Fibroblast of the conjunctiva (primary cell): ENCODE measurements at places on chromosomes 4 and X.

DNA sequence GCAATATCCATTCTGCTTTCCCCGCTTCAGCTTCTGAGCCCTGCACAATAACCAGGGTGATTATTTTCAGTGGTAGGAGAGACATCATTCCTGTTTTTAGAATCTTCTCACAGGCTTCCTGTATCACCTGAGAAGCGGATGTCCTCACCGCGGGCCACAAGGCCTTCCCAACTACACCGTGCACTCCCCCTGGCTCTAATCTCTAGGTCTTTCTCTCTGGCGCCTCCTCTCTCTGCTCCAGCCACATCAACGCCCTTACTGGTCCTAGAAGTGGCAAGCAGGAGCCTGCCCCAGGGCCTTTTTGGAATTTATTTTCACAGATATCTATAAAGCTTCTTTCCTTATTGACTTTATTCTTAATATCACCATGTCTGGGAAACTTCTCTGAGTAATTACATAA is 675.2 kb upstream of the FRG1 start:
- no peak for DNase-seq

GRCh38 chr4:159012381-159012780 is 90.5 kb upstream of the RAPGEF2 start:
- no peak for DNase-seq

DNA sequence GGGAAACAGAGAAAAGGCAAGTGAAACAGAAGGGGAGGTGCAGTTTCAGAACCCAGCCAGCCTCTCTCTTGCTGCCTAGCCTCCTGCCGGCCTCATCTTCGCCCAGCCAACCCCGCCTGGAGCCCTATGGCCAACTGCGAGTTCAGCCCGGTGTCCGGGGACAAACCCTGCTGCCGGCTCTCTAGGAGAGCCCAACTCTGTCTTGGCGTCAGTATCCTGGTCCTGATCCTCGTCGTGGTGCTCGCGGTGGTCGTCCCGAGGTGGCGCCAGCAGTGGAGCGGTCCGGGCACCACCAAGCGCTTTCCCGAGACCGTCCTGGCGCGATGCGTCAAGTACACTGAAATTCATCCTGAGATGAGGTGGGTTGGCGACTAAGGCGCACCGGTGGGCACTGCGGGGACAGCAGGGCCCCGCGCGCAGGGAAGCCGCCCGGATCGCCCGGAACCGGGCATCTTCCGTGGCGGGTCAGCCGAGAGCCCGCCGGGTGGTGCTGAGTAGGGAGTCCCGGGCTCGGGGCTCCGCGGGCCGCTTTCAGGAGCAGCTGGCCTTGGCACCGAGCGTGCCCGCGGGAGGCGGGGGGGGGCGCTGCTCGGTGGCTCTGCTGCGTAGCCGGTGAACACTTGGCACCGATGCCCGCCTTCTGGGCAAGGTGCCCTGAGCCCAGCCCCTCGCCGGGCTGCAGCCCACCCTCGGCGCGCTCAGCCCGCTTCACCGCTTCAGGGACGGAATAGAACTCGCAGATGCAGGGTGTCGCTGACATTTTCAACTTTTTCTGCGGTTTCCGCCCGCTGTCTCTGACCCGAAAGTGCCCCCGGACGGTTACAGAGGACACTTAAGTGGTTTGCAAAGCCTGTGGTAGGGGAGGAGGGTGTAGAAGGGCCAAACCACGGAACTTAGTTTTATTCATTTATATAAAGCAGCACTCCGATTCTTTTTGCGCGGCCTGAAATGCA is at the start of gene CD38:
Gene CD38 (plus strand): TSS at position 40 of the 953 bp plus-strand sequence. CDS start 87 bp downstream, at position 127.
- no peak for DNase-seq

GRCh38 chrX:72387247-72387646 is 81.5 kb upstream of the CITED1 start:
- DNase-seq, result no peak

DNA sequence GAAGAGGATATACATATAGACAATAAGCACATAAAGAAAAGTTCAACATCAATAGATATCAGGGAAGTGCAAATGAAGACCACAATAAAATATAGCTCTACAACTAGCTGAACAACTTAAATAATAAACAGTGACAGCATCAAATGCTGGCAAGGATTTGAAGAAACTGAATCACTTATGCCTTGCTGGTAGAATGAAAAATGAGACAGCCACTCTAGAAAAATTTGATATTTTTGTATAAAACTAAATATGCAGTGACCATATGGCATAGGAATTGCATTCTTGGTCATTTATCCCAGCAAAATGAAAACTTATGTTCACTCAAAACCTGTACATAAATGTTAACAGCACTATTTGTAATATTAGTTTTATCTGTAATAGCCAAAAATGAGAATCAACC is 1102.0 kb downstream of the C4orf33 start:
- DNase-seq, result no peak

DNA sequence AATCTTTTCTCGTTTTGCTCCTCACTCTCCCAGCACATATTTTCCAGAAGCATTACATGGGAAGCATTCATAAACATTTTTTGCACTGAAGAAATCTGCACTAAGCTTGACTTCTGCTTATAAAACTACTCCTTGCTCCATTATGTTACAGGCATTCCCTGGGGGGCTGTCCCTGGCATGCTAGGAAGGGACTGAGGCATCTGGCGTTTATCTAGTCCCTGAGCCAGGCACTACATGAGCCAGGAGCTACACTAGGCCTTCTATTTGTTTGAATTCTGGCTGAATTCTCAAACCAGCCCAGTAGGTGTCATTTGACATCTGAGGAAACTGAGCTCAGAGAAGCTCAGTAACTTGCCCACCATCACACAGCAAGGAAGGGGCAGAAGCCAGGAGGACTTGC is 43.3 kb downstream of the NHSL2 start:
- DNase-seq, result no peak

DNA sequence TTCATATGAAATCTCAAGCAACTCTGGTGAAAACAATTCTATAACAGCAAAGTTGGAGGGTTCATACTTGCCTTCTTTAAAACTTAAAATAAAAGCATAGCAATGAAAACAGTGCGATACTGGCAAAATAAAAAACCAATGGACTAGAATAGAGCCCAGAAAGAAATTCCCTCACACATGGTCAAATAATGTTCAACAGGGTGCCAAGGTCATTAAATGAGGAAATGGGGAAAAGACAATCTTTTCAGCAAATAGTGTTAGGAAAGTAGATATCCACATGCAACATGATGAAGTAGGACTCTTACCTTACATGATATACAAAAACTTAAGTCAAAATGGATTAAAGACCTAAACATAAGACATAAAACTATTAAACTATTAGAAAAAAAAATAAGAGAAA is 970.2 kb upstream of the AGA start:
- DNase-seq, result no peak

GRCh38 chrX:11206716-11207115 is 86.5 kb upstream of the AMELX start:
- DNase-seq, result no peak

GRCh38 chr4:128776794-128777216 is 32.7 kb upstream of the JADE1 start:
- DNase-seq, result peak; percentile 78

GRCh38 chr4:83272900-83273299 is 11.7 kb downstream of the COQ2 start:
- DNase-seq, result no peak

GRCh38 chr4:186726426-186727168 is 2.9 kb upstream of the FAT1 start:
- DNase-seq, result no peak

DNA sequence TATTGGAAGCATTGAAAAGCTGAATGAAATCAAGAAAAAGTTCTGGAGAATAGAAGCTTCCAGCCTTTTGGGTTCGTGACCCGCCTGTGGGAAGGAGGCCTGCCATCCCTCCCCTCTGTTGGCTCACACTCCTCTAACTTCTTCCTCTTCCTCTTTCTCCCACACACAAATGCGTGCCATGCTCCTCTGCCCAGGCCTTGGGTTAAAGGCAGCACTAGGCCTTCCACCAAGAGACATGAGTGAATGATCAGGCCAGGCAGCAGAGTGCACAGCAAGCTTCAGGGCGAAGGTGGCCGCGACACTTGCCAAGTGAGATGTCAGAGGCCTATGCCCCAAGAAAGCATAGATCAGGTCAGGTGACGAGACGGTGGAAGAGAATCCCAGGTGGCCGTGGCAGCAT is 38.4 kb downstream of the FAM193A start:
- no peak for DNase-seq

- DNase-seq, result no peak
Observed at GRCh38 chrX:2640436-2641150, 50.5 kb upstream of the CD99 start.

- no peak for DNase-seq
Observed at GRCh38 chr4:14671146-14671545, 331.1 kb upstream of the CPEB2 start.

- DNase-seq, result no peak
Observed at GRCh38 chr4:1588306-1588705, 95.8 kb downstream of the FAM53A start.

DNA sequence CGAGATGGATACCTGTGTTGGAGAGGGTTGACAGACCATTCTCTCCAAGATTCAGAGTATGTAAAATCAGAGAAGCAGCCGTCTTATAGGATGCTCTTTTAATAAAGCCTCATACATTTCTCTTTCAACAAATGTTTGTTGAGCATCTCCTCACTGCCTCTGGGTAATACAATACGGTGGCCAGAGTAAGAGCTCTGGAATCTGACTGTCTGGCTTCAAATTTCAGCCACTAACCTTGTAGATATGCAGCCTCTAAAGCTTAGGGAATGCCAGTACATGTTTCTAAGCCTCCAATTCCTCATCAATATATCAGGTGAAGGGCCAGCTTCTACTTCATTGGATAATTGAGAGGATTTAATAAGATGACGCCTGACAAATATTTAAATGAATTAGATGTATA is 61.3 kb downstream of the CLNK start:
- no peak for DNase-seq

DNA sequence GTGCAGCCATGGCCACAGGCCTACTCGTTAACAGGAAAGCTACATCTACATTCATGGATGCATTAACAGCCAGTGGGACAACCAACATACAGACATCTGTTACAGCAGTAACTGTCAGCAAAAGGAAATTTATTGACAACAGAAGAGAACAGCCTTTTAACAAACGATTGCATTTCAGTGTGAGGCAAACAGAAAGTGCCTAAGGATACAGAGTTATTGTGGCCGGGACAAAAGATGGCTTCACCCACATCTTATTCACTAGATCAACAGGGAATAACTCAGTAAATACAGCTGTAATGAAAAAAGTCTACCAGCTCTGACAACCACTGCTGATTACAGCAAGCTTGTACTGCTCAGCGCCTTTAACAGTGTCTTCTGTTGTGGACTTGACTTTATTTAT is 61.5 kb upstream of the TBL1X start:
- DNase-seq, result no peak

DNA sequence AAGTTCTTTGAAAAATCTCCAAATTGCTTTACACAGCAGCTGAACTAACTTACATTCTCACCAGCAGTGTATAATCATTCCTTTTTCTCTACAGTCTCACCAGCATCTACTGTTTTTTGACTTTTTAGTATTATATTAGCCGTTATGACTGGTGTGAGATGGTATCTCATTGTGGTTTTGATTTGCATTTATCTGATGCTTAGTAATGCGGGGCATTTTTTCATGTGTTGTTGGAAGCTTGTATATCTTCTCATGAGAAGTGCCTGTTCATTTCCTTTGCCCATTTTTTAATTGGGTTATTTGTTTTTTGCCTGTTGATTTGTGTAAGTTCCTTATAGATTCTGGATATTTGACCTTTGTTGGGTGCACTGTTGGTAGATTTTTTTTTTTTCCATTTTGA is 931.7 kb downstream of the CENPC start:
- no peak for DNase-seq

DNA sequence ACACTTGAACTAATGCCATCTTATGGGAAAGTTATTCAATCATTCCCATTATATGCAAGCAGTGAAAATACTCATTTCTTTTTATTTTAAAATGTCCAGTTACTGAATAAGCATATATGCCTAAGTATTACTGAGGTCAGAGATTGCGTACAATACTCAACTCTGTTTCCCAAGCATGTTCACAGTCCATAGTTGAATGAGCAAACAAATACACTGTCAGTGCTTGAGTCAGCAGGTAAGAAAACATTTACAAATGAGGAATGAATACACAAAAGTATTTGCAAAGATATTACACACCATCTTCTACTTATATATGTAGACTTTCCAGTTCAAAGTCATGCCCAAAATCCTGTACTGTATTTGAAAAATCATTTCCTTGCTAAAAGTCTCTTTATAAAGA is 74.1 kb downstream of the TSPAN5 start:
- DNase-seq, result no peak

DNA sequence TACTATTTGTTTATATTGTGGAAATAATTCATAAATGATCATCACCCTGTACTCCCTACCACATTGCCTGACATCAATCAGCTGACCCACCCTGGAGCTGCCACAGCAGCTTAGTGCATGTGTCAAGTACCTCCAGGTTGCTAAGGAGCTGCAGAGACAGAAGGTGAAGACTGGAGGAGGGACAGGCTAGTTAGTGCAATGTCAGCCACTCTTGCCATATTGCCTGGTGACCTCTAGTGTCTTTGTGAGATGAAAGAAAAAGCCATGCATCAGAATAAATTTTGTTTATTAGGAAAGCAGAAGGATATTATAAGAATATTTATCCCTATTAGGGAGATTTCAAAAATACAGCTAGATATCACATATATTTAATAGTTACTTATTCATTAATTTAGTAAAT is 243.9 kb upstream of the FAT4 start:
- no peak for DNase-seq

DNA sequence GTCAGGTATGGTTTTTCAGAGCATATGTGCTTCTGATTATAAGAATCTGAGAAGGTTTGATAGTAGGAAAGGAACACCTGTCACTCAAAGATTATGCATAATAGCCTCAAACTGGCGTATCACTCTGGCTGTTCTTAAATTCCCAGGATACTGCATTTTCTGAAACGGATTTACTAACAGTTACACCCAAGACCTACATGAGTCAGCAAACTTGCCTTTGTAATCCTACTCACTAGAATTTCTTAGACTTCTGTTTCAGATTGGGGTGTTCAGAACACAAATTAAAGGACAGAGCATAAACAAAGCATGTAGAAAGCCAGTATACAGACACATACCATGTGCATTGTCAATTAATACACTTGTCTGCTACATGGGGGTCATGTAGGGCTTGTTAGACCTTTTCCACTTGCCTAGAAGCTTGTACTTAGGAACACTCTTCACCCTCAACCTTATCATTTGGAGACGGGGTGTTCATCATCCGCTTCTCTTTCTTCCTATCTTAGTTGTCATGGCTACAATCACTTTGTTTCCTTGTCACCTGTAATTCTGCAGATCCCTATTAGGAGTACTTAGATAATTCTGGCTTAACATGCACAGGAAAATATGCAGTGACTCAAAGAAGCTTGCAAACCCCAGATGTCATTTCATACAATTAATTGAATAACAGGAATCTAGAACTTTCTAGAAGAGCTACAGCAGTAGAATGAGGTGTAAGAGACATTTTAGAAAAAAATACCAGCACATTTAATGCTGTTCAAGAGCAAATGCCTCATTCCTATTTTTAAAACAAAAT is 593.0 kb upstream of the TENM3 start:
- no peak for DNase-seq
